HCT116 (cell line): ENCODE measurements at places on chromosomes 5 and 9.

GRCh38 chr5:169051351-169051750, 249.6 kb downstream of the SLIT3 start:
- no peak for DNase-seq

- DNase-seq, result no peak
These were observed 547.3 kb upstream of the C9orf72 start for GRCh38 chr9:28120626-28121025.

GRCh38 chr9:38059233-38059936, 9.6 kb downstream of the SHB start:
- no peak for DNase-seq

- no peak for DNase-seq
These were observed 66.8 kb upstream of the IL17B start for GRCh38 chr5:149445739-149446369.

- no peak for DNase-seq
These were observed 119.4 kb downstream of the TTC39B start for GRCh38 chr9:15187589-15187988.

- no peak for DNase-seq
These were observed 337.4 kb upstream of the PUM3 start for GRCh38 chr9:3181049-3181953.

GRCh38 chr9:135039266-135039870, 48.1 kb upstream of the OLFM1 start:
- no peak for DNase-seq

- DNase-seq, result peak; percentile 76
These were observed 34.7 kb downstream of the SHOC1 start for GRCh38 chr9:111759762-111760639.

DNA sequence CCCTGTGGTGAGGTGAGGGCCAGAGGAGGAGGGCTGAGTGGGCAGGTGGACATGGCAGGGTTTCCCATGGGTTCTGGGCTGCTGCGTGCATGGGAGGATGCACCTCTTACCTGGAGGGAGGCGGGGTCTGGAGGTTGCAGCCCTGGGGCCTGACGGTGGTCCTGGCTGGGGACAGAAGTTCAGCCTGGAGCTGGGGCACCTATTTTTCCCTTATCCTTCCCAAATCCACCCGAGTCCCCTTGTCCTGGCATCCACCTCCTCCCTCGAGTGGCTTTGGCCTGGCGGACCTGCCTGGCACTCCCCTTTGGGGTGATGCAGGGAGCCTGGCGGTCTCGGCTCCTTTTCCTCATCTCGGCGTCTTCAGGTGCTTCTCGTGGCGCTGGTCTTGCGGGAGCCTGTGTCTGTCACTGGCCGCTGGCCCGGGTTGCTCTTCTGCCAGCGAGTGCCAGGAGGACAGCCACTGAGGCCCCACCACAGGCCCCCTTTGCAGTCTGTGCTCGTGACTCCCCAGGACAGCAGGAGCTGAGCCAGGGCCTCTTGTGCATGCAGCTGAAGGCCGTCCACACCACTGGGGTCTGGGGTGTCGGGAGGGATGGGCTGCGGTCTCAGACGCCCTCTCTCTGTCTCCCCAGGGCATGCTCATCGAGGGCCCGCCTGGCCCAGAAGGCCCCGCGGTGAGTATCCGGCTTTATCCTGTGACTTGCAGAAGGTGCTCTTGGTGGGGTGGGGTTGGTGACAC, 96.4 kb downstream of the COL5A1 start:
- DNase-seq, result no peak

- DNase-seq, result peak; percentile 94
These were observed 21.2 kb downstream of the DYNC2I2 start for GRCh38 chr9:128635266-128636023.

- no peak for DNase-seq
These were observed 203.1 kb upstream of the PIK3R1 start for GRCh38 chr5:68012429-68012828.

- DNase-seq, result no peak
These were observed 216.3 kb downstream of the TTLL11 start for GRCh38 chr9:121876658-121877271.

DNA sequence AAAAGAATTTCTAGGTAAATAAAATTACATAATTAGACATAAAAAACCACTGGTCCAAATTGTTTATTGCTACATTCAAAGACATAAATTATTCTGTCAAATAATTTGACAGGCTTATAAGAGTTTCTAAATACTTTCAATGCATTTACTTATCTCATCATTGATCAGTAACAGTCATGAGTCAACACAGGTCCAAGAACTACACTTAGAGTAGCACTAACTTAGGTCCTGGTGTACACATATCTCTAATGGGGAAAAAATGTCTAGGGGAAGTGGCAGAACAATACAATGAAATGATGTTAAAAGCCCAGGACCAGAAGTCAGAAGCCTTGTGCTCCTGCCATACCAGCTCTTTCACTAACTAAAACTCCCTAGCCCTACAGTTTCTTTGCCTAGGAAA, 96.5 kb upstream of the SLCO6A1 start:
- no peak for DNase-seq

DNA sequence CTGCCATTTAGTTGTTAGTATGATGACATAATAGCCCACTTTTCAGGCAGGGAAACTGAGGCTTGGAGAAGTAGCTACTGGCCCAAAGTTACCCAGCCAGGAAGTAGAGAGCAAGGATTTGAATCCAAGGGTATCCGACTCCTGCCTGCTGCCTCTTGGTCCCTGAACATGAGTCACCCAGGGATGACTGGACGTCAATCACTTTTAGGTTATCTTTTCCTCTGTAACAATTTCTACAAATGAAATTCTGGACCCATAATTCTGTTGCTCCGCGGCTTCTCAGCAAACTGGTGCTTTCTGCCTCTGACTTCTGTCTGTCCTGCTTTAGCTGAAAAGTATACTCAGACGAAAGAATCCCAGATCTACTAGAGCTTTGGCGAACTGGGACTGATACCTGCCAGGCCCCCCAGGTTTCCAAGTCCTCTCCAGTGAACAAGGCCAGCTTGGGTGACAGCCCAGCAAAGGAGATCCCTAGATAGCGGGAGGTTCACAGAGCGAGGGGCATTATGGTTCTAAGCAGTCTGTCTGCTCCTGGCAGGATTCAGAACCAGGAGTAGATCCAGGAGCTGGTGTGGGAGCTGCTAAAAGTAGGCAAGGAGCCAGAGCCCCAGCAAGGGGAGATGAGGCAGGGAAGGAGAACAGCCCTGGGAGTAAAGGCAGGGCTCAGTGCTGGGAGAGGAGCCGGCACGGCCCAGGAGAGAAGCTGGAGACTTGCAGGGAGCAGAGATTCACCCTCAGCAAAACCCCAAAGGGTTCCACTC, 20.6 kb downstream of the OLFML2A start:
- no peak for DNase-seq

DNA sequence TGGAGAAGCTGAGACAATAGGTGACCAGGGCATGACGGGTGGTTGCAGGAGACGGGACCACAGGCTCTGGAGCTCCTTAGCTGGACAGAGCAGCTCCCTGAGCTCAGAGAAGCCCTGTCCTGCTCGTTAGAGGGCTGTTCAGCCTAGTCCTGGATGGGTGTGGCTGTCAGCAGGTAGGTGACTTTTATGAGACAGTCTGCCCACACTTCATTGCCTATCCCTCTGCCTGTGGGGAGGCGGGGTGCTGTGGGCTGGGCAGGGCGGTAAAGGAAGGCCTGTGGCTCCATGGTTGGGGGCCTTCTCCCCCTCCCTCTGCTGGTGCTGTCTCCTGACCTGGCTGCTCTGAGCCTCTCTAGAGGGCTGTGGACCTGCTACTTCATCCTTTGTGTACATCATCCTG, 134.6 kb downstream of the RXRA start:
- no peak for DNase-seq

DNA sequence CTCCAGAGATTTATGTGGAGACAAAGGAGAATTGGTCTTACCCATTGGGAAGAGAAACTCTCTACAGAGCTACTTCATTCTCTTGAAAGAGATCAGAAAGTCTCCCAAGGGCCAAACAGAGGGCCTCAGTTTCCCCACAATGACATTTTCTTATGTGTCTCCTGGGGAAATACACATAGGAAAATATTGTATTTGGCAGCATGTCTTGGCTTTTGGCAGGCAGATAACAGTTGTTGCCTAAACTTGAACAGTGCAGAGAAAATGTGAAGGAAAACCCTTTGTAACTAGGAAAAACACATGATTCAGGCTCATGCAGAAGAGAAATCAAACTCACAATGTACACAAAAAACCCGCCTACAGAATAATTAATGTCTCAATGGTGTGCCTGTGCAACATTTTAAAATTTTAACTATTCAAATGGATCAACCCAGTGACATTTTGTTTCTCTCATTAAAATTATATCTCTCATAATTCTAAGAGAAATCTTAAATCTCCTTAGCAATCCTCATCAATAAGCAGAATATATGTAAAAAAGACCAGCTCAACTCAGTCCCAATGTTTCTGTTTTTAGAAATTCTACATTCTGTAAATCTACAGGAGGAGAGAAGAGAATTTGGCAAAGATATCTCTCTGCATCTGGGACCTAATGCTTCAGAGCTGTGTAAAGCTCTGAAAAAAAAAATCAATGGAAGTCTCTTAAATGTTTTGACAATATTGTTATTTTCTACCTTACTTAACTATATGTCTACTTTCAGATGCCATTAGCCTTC, 205.1 kb downstream of the ADAMTSL1 start:
- DNase-seq, result no peak

GRCh38 chr5:73327908-73328455, 120.6 kb downstream of the FOXD1 start:
- peak; percentile 56 for DNase-seq

GRCh38 chr9:6247266-6247665, 31.7 kb downstream of the IL33 start:
- DNase-seq, result no peak

DNA sequence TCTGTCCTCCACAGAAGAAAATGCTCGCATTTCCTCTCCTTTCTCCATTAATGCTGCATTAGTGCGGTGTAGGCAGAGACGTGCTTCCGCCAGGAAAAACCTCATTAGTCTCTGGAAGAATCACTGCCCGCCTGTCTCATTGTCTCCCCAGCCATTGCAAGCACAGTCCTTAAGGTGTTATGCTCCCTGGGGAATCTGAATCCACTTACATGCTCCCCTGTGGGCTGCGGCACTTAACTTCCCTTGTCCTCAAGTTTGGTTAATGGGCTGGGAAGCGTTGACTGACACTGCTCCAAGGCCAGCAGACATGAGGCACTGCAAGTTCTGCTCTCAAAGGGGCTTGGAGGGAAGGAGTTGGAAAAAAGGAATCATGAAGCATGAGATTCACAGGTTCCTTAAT, 41.6 kb downstream of the TARS1 start:
- no peak for DNase-seq

DNA sequence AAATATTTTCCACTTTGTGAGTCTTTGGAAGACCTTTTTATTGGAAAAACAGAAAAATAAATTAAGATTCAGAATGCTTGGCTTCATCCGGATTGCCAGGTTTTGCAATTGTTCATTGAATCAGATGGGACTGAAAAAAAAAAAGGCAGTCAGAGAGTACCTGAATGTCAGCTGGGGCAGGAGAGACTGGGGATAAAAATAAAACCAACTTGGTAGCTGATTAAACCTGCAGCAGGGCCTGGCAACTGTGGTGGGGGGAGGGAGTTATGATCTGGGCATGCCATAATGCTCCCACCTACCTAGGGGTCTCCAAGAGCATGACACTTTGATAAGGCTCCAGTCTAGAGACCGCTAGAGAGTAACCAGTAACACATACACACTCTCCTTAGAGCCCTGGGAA, 454.4 kb downstream of the DTWD2 start:
- DNase-seq, result no peak

GRCh38 chr9:16039218-16039987, 486.6 kb downstream of the CCDC171 start:
- DNase-seq, result peak; percentile 34

DNA sequence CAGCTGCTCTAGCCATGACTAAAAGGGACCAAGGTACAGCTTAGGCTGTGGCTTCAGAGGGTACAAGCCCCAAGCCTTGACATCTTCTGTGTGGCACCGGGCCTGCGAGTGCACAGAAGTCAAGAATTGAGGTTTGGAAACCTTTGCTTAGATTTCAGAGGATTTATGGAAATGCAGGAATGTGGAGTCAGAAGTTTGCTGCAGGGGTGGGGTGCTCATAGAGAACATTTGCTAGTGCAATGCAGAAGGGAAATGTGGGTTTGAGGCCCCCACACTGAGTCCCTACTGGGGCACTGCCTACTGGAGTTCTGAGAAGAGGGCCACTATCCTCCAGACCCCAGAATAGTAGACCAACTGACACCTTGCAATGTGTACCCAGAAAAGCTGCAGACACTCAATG, 624.9 kb upstream of the FTMT start:
- DNase-seq, result no peak

- no peak for DNase-seq
These were observed 4.7 kb upstream of the TTLL11 start for GRCh38 chr9:122097679-122098315.

DNA sequence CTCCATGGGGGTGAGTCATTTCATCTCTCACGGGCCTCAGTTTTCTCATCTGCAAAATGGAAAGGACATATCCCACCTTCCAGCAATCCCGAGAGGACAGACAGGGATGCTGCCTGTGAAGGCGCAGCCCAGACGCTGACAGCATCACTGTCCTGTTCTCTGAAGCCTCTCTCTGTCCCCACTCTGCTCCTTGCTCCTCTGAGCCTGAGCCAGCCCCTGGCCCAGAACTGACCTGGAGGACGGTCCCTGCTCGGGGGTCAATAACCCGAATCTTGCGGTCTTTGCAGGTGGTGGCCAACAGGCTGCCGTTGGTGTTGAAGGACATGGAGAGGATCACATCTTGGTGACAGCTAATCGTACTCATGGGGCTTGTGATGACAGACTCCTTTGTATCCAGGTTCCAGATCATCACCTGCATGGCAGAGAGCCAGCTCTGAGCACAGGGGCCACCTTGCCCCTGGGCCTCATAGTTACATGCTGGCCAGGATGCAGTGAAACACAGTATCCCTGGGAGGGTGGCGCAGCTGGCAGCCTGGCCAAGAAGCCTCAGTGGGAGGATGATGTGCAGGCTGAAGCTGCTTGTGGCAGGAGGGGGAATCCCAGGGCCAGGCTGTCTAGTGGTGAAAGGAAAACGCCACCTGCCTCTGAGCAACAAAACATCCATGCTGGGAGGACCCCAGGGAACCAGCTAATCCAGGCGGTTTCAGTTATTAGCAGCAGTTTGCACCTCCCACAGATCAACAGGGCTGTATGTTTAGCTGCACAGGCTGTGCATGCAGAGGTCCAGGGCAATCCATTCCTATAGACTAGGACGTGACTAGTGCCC, 14.0 kb upstream of the TRIM14 start:
- no peak for DNase-seq

DNA sequence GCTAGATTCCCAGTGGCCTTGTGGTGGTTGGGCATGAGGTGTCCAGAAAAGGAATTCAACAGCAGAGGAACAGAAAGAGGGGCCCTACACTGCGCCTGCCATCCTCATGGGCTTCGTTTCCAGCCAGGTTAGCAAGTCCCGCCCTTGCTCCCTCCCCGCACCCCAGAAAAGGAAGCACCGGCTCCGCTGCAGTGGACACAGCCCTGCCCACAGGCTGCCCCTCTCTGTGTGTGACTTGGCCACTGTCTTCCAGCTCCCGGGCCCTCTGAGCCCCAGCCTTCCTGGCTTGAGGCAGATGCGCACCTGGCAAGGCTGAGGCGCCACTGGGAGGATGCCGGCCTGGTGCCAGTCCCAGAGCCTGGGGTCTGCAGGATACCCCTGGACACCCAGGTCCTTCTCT, 305.0 kb upstream of the IRX4 start:
- no peak for DNase-seq

- DNase-seq, result no peak
These were observed 6.1 kb downstream of the ZDHHC21 start for GRCh38 chr9:14687042-14687719.
